ENCODE measurements at places on chromosomes 1 and 21. TPM values are rescaled to one million over a fixed set of nuclear protein-coding genes. Genes with fewer than 3 reads are reported as not detected.

EPHA2 gene
- total RNA-seq, result 30.3 TPM

AADACL4 gene
- total RNA-seq, result not detected

GPR153 gene
- 3.0 TPM for total RNA-seq

EXO1 gene
- total RNA-seq, result 22.9 TPM

KRTAP21-3 gene
- not detected for total RNA-seq

CD1C gene
- total RNA-seq, result not detected

ALX3 gene
- total RNA-seq, result not detected

KPRP gene
- not detected for total RNA-seq

GBP6 gene
- 0.11 TPM for total RNA-seq

NID1 gene
- total RNA-seq, result 113 TPM

CR2 gene
- total RNA-seq, result not detected

HES4 gene
- total RNA-seq, result 3.7 TPM

SPRR2F gene
- not detected for total RNA-seq

FAM76A gene
- total RNA-seq, result 16.1 TPM

SPRR2G gene
- not detected for total RNA-seq

KLHL17 gene
- total RNA-seq, result 11.8 TPM

FLG2 gene
- total RNA-seq, result not detected

OR2T2 gene
- total RNA-seq, result not detected
